ENCODE measurements at places on chromosomes 13 and 19.

- DNase-seq = no peak
Measured at GRCh38 chr13:61258185-61258584, 157.5 kb downstream of the PCDH20 start.

DNA sequence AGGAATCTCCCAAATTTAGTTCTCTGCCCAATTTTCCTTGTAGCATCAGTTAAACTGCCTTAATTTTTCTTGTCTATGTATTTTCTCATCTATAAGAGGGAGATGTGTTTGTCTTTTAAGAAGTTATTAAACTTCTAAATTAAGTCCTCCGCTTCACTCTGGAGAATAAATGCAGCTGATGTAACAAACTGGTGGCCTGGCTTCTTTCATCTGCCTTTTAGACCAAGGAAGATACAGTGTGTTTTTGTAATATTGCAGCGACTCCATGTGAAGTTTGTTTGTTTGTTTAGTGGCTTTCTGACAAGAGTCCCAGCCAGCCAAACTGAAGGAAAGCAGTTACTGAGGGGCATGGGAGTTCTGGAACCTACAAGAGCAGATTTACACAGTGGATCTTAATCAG lies 56.4 kb downstream of the KLF12 start:
- peak; percentile 36 for DNase-seq

DNA sequence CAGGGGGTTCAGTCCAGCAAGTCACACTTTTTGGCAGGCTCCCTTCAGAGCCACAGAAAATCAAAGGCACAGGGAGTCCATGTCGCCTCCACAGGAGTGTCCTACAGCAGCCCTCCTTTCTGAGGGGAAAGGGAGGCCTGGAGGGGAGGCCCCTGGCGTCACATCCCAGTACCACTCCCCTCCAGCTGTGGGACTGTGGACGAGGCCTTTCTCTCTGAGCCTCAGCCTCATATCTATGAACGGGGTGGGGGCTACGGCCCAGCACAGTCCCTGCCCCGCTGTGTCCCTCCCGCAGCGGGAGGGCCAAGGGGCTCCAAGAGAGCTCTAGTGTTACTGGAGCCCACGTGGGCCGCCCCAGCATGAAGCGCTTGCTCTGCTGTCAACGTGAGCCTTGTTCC lies 23.8 kb downstream of the PEPD start:
- DNase-seq = no peak

DNA sequence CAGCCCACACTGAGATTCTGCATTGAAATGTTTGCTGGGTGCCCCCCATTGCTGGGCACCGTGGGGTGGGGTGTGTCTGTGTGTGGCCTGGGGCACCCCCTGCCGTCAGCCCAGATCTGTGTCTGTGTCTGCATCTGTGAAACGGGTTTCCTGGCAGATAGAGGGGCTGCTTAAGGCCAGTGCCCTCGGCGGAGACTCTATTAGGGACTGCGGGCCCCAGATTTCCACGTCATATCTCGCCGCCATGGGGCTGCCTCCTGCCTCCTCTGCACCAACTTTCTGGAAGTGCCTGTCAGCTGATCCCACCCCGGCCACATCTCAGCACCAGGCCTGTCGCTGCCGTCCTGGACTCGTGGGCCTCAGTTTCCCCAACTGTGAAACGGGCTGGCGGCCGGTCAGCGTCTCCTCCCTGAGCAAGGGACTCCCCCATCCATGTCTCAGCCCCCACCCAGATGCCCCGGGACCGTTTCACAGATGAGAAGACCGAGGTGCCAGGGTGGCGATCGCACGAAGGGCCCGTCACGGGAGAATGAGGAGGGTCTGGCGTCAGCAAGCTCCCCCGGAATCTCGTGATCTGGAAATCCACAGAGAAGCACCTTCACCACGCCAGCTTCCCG lies 21.4 kb downstream of the ARID3A start:
- no peak for DNase-seq

- DNase-seq = no peak
Measured at GRCh38 chr19:55044286-55044685, 6.2 kb upstream of the GP6 start.

DNA sequence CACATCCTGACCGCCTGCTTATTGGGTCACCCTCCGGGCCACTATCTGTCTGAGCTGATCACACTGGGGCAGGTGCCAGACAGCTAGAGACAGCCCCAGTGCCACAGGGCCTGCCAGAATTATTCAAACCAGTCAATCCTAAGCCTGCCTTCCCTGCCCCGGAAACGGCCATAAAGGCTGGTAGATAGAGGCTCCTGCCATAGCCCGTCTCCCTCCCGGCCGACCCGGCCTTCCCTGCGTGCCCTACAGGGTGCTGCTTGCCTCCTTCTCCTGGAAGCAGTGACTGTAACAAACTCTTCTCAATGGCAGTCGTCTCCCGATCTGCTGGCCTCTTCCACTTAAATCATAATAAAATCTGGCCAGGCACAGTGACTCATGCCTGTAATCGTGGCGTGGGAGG lies 158.6 kb upstream of the SOX1 start:
- no peak for DNase-seq

GRCh38 chr19:3515891-3516422 lies 9.8 kb downstream of the FZR1 start:
- DNase-seq = no peak

DNA sequence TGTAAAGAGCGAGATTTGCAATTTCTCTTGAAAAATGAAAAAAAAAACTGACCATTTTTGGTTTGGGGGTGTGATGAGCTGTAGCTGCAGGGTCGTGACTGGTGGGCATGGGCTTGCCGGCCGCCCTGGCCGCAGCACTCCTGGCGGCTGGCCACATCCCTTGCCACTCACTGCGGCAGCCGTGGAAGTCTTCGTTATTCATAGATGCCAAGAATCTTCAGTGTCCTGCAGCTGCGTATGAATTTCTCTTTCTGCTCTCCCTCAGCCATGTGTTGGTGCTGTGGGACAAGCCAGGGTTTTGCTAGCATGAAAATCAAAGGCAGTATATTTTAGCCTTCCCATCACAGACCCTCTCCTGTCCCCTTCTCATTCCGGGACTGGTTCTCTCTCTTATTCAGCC lies 151.7 kb upstream of the TSHZ3 start:
- no peak for DNase-seq
